ENCODE measurements at places on chromosomes 1 and 21.

DNA sequence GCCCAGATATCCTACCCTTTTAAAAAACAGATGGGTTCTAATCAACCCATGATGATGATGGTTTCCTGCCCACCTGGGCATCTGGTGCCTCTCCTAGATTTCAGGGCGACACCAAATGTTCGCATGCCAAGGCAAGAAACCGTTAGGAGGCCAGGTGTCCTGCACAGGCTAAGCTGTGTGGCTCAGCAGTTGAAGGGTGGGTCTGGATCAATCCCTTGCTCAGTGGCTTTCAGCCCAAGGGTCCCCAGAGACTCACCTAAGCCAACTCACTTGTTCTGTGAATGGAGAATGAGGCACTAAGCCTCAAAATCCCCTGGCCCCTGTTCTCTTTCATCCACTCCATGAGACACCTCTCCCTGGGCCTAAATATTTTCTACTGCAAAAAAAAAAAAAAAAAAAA lies 169.1 kb upstream of the EDN2 start:
- DNase-seq, result no peak

- DNase-seq, result no peak
These were observed 178.0 kb downstream of the SDCCAG8 start for GRCh38 chr1:243433737-243434370.

GRCh38 chr1:56250809-56251208 lies 328.6 kb downstream of the PLPP3 start:
- DNase-seq, result no peak

- DNase-seq, result peak; percentile 80
These were observed 31.3 kb downstream of the CCN1 start for GRCh38 chr1:85611856-85612255.

DNA sequence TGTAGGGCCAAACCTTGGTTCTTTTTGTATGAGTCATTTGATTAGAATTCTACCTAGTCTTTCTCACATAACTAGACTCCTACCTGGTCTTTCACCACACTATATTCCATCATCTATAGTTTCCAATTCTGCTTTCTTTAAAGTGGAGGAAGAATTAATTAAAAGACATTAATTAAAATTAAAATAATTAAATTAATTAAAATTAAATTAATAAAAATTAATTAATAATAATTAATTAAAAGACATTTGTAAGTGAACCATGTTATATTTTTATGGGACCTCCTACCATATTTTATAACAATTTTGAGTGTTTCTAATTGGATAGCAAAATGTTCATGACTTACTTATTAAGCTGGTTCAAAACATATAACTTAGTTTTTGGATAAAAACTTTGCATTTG lies 77.4 kb downstream of the CCDC18 start:
- no peak for DNase-seq

- DNase-seq, result peak; percentile 8
These were observed 665.7 kb downstream of the MRPL39 start for GRCh38 chr21:24941316-24942185.

GRCh38 chr1:204348722-204349121 lies 11.0 kb downstream of the PLEKHA6 start:
- peak; percentile 89 for DNase-seq

- DNase-seq, result no peak
These were observed 239.8 kb upstream of the ST6GALNAC5 start for GRCh38 chr1:76627498-76627897.

- DNase-seq, result no peak
These were observed 131.1 kb downstream of the HLCS start for GRCh38 chr21:36835383-36835795.

DNA sequence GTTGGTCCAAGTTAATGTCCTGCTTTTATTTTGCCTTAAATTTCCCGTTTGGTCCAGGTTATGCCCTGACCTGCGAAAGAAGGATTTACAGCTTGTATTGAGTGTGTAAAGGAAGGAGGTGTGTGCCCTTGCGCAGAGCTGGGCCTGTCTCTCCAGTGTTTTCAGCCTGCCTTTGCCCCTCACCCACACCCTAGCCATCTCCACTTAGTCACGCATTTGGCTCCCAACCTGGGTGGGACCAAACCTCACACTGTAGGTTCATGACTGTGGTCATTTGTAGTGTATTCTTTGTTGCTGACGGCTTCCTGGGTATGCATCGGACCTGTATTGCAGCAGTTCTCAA lies 572 bp upstream of the SRSF10 start:
- DNase-seq, result no peak

DNA sequence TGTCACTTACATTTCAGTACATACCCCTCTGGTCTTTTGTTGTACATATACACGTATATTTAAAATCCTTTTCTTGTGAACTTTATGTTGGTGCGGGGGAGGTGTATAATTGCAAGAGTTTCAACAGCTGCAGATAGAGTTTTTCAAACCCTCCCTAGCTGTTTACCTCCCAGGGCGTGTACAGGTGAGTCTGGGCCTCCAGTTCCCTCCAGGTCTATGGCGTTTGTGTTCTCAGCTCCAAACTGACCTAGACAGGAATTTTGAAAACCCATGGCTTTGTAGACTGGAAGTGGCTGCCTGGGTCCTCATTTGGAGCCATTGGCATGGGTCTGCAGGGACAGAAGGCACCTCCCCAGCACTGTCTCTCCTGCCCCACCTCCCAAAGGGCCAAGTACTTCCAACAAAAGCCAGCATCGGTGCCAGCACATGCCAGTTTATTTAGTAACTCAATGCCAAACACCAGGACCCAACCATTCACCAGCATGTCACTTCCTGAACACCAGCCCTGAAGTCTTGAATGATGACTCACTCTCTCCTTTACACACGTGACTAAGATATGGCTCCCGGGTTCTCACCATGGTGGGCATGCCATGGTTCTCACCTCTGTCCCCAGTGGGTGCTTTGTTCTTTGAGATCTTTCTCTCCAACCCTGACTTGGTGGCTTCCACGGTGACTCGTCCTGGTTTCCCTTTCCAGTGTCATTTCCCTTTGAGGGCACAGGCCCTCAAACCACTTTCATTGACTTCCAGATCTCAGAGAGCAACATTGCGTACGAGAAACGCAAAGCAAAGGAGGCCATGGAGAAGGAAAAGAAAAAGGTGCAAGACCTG lies 57.3 kb upstream of the EFHD2 start:
- DNase-seq, result no peak

DNA sequence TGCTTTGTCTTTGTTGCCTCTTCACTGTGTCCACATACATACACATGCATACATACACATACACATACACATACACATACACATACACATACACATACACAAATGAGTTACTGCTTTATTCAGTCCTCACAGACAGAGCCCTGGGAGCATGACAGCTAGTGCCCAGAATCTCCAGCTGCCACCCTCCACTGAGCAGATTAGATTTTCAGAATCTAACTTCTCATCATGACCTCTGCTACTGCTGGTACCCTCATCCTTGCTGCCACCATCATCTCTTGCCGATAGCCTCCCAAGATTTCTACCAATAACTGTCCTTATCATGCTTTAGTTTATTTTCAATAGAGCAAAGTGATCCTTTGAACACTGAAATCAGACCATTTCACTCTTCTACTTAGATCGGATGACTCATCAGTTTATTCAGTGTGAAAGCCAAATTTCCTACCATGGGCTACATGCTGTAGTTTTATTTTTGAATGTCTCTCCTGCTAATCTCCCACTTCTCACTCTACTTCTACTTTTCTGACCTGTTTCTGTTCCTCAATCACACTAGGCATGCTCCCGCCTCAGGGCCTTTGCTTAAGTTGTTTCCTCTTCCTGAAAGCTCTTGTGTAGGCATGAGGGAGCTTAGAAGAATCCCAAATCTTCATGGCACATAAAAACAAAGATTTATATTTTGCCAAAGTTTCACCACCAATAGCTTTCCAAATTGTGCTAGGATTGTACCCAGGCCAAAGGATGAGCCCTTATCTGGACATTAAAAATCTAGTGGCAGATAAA lies 43.0 kb downstream of the ATP6V1G3 start:
- no peak for DNase-seq

DNA sequence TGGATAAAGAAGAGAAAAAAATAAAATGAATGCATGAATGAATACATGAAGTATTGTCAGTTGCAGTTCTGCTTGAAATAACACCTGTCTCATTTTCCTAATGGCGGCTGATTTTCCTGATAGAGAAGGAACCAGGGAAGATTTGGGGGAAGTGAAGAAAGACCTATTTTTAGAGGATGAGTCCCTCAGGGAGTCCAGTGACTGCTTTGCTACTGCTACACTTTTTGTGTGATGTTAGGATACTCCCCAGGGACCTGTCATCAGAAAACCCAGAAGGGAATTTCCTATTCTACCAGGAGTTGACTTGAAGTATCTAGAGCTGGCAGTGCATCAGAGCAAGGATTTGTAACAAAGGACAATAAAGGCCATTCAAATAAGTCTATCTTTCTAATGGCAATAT lies 114.8 kb downstream of the MAB21L3 start:
- peak; percentile 13 for DNase-seq

DNA sequence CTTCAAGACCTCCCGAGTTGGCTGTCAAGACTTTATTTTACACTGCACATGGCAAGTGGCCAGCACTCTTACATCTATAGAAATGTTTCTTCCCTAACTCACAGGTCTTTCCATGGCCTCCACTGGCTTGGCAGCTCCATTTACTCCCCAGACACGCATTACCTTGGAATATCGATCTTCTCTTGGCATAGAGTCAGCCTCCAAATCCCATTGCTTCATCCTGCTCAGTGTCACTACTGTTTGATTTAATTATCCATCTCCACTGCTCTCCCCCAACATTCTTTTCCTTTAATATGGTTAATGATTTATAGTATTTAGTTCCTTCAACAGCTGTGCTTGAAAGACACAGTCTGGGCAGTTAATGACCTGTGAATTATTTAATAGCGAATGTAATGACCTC lies 241.2 kb upstream of the MAP1LC3C start:
- DNase-seq, result peak; percentile 75

- no peak for DNase-seq
These were observed 45.2 kb downstream of the C8B start for GRCh38 chr1:56920591-56921001.

GRCh38 chr21:17763288-17764037 lies 55.7 kb downstream of the C21orf91 start:
- DNase-seq, result no peak

DNA sequence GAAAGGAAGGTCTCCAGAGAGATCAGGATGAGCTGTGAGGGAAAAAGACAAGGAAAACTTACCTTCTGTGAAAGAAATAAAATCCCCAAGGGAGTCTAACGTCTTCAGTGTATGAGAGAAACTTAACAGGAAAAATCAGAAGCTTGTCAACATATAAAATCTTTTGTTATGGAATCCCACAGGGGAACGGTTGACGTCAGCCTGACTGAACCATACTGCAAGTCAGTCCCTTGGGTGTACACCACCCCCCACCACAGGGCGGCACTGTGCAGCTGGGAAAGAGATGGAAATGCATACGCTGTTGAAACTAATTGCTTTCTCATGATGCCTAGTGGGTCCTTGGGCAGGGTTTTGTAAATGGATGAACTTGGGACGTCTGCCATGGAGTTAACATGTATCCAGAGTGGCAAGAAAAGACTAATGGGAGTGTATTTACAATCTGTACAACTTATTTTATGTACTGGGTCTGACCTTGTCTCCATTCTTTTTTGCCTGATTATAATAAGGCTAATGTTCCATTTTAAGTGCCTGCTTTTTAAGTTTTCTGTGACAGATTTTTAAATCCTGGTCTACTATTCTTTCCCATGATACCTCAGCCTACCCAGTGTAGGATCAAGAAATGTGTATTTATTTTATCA lies 22.7 kb downstream of the UTP25 start:
- peak; percentile 54 for DNase-seq

- DNase-seq, result no peak
These were observed 131.3 kb downstream of the ZP4 start for GRCh38 chr1:237759377-237759776.

- no peak for DNase-seq
These were observed 27.9 kb downstream of the FTCD start for GRCh38 chr21:46127239-46128105.

DNA sequence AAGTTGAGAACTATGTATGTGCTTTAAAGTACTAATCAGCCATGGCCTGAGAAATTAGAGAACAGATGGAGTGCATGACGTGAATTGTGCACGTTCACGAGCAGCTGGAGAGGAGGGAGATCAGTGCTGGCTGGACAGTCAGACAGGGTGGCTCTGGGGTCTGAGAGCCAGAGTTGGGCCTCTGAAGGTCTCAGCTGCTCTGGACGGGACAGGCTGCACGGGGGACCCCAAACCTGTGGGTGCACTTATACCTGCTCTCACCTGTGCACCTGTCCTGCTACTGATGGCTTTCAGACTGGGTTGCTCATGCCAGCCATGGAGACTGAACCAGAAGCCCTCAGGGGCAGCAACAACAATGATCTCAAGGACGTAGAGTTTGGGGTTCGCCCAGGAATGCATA lies 43.5 kb downstream of the UMODL1 start:
- no peak for DNase-seq

DNA sequence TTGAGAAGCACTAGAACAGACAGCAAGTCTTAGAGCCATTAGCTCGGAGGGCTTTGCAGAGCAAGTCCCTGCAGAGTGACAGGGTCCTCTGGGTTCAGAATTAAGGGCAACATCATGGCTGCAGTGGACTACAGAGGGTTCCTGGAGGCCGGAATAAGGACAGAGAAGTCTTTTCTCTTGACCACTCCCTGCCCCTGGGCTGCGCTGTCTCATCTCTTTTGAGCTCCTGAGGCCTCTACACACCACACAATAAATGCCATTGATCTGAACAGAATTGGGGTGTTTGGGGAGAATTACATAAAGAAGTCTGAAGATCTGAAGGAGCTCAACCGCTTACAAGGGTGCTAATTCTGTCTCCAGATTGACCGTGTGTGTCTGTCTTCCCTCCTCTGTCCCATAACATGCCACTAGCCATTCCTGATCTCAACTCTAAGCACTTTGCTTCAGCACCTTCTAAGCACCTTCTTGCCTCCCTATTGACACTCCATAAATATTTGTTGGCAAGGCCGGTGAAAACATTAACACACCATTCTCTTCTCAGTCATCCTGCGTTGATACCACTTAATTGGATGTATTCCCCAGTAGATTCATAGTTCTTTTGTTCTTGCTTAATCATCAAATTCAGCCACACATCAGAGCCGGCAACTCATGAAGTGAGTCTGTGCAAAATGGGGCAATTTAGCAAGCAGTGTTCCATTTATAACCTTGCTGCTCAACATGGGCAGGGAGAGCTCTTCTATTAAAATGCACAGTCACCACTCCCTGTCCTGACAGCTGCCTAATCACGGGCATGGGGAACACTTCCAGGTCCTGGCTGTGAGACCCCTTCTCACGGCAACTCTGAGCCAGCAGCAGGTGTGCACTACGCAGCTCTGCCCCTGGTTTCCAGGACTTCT lies 49.7 kb downstream of the NMNAT2 start:
- peak; percentile 55 for DNase-seq

GRCh38 chr1:44881011-44881632 lies 38.1 kb upstream of the PTCH2 start:
- DNase-seq, result no peak

DNA sequence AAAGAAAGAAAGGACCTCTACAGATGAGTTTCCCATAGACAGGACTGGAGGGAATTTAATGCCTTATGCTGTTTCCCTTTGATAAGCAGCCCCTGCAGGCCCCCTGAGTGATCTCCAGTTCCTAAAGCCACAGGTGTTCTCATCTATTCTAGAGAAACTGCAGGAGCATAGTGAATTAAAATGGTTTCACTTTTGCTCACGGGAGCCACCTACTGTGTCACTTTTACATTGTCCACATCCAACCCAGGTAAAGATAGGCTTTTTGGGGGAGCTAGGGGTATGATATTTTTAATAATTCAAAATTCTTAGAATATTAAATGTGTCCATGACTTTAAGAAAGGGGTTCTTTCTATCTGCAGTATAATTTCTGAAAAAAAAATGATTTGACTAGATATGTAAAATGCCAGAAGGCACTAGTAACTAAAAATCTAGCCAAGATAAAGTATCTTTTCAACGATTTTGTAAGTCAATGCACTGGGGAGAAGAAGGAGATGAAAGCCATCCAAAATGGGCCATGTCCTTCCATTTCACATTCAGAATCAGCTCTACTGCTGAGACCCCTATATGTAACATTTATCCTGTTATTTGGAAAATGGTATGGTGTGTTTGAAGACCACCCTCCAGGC lies 267.3 kb upstream of the DUSP10 start:
- peak; percentile 13 for DNase-seq

Data from eye (tissue), 1 donor.